Activated naive CD4-positive, alpha-beta T cell (primary cell): ENCODE measurements at places on chromosomes 1 and 21.
A peak's percentile ranks its signal among the peaks of the same experiment; 100 is the strongest.

GRCh38 chr1:178642282-178642681, 82.8 kb upstream of the RALGPS2 start:
- no peak for DNase-seq

GRCh38 chr1:189125694-189126093, 1352.0 kb downstream of the BRINP3 start:
- no peak for DNase-seq

GRCh38 chr1:248631354-248632008, 3.4 kb downstream of the OR2T11 start:
- no peak for DNase-seq

DNA sequence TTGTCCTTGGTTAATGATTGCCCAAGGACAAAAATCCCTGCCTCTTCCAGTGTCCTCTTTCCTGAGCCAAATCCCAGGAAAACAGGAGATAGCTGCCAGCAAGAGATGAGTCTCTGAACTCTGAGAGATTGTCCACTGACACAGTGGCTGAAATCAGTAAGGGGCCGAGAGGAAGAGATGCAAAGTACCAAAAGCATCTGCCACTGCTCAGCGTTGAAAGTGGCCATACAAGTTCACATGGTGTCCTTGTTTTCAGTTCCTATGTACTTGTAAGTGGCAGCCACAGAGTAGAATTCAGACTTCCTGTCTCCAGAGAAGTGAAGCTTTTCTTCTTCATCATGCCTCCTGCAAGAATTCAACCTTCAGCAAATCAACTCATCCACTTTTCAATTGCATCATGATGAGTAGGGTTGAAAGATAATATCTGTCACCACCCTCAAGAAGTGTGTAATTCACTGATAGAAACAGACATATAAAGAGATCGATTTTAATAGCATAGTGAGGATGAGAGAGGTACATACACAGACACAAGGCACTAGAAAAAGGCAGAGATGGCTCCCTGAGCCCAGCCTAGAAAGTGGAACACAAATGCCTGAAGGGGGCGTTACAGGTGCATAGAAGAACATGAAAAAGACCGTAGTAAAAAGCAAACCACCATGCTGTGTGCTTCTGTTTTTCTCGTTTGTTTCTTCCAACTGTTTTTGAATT, 185.8 kb downstream of the MRPL39 start:
- DNase-seq, result peak; percentile 4

- no peak for DNase-seq
Observed at GRCh38 chr21:41557884-41558283, 49.9 kb upstream of the TMPRSS2 start.

GRCh38 chr1:229300099-229300757, 29.3 kb downstream of the RAB4A start:
- DNase-seq, result no peak

- no peak for DNase-seq
Observed at GRCh38 chr1:109773900-109774485, 10.3 kb upstream of the EPS8L3 start.

DNA sequence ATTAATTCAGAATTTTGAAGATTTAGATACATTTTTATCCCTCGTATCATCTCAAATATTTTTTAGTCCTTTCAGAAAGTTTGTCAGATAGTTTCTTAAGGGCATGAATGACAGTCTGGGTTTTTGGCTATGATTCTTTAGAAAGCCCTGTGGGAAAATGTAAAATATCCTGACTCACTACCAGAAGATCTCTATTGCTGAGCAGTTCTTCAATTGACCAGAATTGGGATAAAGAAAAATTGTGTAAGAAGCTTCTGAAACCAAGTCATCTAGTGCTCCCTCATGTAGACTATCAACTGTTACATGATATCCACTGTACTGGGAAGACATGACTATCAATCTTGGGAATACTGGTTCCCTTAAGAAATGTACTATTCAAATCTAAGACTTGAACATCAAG, 608.3 kb upstream of the CHRM3 start:
- no peak for DNase-seq

- DNase-seq, result no peak
Observed at GRCh38 chr1:158311066-158311465, 20.3 kb downstream of the CD1B start.

- no peak for DNase-seq
Observed at GRCh38 chr1:246695136-246695535, 29.1 kb upstream of the SCCPDH start.

GRCh38 chr1:230976825-230977747, 1.6 kb downstream of the TTC13 start:
- no peak for DNase-seq

DNA sequence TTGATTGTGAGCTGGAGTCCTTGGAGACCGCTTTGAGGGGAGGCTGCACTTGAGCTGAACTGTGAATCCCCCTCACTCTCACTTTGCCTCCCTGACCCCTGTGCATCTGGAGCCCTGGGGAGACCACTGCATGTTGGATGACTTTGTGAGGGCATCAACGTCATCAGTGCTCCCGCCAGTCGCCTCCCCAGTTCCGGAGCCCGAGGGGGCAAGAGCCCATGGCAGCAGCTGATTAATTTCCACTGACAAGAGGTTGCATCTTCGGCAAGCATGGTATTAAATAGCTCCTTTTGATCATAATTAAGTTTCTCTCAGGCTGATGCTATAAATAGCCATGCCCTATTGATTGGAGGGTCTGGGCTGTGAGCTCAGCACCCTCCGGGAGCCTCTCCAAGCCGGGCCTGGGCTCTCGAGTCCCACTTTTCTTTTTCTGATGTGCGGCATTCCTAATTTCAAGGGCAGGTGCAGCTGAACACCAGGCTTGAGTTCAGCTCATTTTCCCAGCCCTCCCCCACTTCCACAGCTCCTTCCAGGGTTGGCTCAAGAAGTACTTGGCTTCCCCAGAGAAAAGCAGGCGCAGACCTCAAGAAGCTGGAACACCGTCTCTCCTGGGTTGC, 33.2 kb downstream of the KCND3 start:
- no peak for DNase-seq

DNA sequence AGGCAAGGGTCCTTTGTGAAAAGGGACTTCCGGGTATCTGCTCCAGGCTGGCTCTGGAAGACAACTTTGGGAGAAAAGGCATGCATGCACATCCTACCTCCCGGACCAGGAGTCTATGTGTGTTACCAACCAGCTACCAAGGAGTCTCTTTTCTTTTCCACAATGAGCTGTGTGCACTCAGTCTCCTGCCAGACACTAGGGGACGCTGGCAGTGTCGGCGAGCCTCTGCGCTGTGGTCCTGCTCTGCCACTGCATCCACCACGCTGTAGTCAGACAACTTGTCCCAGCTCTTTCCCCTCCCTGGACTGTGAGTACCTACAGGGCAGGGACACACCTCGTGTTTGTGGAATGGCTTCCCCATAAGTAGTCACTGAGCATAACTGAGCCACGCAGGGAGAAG, 5.1 kb upstream of the SSR2 start:
- DNase-seq, result no peak

DNA sequence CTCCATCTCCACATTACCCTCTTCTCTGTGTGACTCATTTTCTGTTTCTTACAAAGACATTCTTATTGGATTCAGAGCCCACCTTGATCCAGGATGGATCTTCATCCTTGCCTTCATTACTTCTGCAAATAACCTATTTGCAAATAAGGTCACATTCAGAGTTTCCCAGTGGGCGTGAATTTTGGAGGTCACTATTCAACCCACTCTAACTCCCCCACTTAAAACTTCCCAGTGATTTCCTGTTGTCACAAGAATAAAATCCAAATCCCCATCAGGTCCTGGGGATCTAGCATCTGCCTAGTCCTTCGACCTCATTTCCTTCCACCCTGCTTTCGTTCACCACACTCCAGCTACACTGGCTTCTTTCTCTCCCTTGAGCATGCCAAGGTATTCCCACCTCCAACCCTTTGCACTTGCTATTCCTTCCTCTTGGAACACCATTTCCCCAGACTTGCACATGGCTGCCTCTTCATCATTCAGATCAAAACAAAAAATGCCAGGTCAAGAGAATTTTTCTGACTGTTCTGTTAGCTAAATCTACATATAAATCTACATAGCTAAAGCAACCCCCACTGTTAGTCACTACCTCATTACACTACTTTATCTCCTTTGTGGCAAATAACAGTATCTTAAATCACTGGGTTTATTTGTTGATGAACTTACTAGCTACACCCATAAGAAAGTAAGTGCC, 187.2 kb downstream of the TOMM20 start:
- DNase-seq, result no peak

DNA sequence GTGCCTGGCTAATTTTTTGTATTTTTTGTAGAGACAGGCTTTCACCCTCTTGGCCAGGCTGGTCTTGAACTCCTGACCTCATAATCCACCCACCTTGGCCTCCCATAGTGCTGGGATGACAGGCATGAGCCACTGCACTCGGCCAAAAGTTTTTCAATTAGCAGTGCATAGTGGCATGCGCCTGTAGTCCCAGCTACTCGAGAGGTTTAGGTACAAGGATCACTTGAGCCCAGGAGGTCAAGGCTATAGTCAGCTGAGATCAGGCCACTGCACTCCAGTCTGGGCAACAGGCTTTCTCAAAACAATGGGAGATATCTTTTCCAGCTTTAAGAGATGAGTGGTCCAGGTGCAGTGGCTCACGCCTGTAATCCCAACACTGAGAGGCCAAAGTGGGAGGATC, 30.8 kb downstream of the DAP3 start:
- no peak for DNase-seq

GRCh38 chr1:38235705-38236104, 189.1 kb upstream of the POU3F1 start:
- DNase-seq, result no peak

GRCh38 chr1:44045064-44045463, 13.8 kb upstream of the SLC6A9 start:
- DNase-seq, result no peak

- no peak for DNase-seq
Observed at GRCh38 chr1:60620087-60620486, 462.3 kb upstream of the NFIA start.

- DNase-seq, result no peak
Observed at GRCh38 chr1:231121533-231121932, 40.3 kb upstream of the TRIM67 start.

- no peak for DNase-seq
Observed at GRCh38 chr1:200124309-200124708, 96.8 kb downstream of the NR5A2 start.

DNA sequence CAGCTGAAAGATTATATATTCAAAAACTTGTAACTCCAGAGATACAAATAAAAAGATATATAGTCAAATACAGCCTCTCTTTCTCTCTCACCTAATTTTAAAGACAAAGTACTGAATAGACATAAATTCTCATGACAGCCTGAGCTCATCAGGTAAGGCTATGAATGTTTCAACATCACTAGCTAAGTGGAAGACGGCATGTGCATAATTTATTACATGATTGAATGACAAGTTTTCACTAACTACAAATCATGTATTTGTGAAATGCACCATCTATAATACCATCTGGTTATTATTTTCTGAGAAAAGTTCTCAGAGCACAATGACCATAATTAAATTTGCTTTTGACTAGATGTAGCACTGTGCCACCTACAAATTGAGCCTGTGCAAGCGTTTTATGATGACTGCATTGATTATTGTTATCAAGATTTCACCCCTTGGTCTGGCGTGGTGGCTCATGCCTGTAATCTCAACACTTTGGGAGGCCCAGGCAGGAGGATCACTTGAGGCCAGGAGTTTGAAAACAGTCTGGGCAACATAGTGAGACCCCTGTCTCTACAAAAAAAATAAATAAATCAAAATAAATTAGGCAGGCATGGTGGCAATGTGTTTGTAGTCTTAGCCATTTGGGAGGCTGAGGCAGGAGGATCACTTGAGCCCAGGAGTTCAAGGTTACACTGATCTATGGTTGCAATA, 128.2 kb downstream of the APP start:
- no peak for DNase-seq

GRCh38 chr21:31732597-31733550, 956 bp upstream of the SCAF4 start:
- no peak for DNase-seq

DNA sequence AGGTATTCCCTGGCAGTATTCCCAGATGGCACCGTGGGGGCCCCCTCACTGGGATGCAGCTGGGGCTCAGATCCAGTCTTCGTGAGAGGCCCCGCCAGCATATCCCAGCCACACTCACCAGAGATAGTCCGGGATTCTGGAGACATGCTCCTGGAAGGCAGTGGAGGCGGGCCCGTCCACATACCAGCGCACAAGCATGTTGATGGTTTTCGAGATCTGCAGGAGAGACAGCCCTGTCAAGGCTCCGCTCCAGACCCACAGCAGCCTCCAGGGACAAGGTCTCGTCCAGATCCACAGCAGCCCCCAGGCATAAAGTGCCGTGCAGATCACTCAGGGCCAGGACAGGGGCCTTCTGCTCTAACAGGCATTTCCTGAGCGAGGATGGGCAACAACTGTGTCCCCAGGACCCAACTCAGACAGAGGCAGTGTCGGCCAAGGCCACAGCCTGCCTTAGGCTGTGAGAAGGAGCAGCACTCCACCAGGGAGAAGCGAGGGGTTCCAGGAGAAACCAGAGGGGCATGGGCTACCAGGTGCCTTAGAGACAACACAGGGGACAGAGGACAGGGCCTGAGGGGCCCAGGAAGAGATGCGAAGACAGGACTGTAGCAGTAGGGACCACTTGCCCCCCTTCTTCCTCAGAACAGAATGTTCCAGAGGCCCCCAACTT, 14.8 kb downstream of the LSS start:
- DNase-seq, result no peak

- DNase-seq, result no peak
Observed at GRCh38 chr1:212718499-212718898, 18.9 kb upstream of the BATF3 start.

DNA sequence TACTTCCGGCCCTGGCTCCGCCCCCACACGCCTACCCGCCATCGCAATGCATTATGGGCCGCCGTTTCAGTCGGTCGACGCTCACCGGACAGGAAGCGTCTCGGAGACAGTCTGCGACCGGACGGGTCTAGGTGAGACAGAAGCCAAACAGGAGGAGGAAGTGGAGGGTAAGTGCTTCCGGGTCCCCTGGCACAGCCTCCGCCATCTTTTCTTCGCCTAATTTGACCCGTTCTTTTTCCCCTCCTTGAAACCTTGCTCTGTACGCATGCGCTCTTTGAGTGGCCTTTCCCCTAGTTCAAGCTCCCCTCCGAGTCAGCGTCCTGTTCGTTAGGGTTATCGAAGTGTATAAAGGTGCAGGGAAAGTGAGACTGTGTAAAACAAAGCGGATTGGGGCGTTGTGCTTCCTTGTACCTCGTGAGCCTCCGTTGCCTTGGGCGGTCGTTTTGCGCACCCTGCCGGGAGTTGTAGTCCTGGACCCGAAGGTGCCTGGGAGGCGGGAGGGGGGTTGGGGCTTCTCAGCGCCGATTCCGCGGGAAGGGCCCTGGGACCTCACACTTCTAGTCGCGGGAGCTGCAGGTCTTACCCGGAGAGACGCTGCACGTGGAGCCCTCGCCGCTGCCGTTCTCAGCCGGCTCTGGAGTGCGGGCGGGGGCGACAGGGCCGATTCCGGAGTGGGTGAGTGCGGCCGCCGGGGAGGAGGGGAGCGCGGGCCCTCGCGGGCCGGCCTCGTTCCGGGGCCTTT, at the start of the genes ATP5PF and GABPA:
Gene ATP5PF, minus strand, starts transcription at position 1 of the 742 bp plus-strand sequence. CDS start 5,110 bp downstream, outside the sequence.
Gene GABPA, plus strand, starts transcription at position 69 of the 742 bp plus-strand sequence. CDS start 6,627 bp downstream, outside the sequence.
- peak; percentile 90 for DNase-seq

GRCh38 chr1:223199094-223199647, 56.1 kb upstream of the TLR5 start:
- DNase-seq, result no peak
